ENCODE measurements at places on chromosomes 11 and 22.

DNA sequence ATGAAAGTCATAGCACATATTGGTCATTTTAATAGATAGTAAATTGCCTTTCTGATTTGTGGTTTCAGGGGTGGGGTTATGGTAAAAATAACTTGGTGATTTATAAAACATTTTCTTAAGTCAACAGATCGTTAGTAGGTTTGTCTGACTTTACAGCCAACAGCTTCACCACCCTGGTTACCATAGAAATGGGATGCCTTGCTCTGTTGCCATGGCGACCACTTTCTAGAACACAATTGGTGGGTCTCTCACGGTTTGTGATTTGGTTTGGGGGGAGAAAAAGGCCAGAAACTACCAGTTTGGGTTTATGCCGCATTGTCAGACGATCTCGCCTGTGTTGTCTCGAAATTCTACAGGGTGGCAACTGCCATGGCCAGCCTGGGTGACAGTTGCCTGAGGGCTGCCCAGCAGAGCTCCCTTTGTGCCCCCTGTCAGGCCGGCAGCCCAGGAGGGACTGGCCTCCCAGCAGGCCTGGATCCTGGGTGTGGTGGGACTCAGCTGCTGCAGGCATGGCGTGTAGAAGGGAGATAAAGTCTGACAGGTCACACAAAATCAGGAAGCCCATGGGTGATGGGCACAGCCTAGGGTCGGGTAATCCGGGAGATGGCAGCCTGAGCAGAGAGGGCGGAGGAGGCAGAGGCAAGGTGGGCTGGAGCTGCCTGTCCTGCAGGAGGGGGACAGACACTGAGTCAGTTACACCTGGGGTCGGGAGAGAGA lies 30.9 kb downstream of the KCNC1 start:
- DNase-seq: no peak

DNA sequence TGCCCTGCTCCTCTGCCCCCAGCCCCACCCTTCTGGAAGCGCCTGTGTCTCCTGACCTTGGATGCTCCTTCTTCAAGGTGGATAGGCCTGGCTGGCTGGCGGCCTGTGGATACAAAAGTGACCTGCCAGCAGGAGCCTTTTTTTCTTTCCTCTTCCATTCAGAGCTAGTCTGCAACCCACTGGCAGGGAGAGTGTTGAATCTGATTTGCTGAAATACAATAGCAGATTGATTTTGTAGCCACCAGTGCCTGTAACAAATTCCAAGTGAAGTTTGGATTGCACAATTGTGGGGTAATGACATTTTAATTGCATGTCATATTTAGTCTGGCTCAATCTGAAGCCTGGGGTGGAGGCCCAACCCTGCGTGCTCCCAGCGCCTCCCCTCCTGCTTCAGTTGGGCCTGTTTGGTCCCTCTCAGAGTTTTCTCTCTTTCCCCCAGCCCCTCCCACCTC lies 97.2 kb downstream of the GRIK4 start:
- DNase-seq: peak; percentile 35

DNA sequence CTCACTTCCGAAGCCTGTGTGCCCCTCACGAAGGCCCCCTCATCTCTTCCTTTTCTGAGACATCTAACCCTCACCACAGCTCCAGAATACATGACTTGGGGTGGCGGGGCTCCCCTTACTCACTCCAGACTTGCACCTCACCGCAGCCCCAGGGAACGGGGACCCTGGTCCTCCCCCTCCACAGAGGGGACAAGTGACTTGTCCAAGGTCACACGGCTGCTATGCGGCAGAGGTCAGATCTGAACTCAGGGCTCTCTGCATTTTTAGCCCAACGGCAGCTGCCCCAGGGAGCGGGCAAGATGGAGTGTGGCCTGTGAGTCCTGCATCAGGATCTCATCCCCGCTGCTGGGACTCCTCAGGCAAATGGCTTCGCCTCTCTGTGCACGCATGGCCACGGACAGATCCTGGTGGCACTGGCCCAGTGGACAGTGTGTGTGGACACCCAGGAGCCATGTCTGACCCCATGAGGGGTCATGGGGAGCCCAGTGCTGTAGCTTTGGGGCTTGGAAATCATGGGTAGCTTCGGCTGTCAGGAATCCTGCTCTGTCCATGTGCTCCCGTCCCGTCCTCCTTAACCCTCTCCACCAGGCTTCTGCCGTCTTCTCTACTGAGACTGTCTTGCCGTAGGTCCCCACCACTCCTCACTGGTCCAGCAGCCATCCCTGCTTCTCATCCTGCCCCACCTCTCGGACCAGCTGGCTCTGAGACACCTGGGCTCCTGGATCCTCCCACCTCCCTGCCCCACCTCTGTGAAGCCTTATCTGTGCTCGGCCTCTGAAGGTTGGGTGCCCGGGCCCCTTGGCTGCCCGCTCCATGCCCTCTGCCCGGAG lies 48.0 kb upstream of the CARS1 start:
- DNase-seq: no peak

DNA sequence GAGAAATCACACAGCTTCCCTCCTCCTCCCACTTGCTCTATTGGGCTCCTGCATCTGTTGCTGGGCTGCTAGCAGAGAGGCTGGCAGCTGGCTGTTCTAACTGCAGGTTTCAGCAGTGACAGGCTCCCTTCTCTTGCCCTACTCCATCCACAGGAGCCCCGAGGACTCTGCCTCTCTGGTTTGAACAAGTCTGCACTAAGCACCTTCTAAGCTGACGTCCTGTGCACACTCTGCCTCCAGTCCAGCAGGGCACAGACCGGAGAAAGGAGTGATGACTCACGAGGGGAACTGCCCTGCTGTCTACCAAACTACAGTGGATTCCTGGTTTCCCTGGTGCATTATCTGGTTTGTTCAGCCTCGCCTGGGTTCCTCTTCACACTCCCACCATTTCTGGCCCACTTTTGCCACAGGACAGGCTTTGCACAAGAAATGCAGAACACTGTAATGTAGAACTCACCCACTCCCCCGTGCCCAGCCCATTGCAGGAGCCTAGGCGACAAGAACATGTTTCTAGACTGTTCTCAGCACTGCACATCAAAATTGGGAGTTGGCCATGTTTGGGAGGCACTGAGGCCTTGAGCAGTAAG lies 26.0 kb downstream of the IL10RA start:
- no peak for DNase-seq

GRCh38 chr11:69954756-69955155 lies 123.4 kb upstream of the ANO1 start:
- no peak for DNase-seq

DNA sequence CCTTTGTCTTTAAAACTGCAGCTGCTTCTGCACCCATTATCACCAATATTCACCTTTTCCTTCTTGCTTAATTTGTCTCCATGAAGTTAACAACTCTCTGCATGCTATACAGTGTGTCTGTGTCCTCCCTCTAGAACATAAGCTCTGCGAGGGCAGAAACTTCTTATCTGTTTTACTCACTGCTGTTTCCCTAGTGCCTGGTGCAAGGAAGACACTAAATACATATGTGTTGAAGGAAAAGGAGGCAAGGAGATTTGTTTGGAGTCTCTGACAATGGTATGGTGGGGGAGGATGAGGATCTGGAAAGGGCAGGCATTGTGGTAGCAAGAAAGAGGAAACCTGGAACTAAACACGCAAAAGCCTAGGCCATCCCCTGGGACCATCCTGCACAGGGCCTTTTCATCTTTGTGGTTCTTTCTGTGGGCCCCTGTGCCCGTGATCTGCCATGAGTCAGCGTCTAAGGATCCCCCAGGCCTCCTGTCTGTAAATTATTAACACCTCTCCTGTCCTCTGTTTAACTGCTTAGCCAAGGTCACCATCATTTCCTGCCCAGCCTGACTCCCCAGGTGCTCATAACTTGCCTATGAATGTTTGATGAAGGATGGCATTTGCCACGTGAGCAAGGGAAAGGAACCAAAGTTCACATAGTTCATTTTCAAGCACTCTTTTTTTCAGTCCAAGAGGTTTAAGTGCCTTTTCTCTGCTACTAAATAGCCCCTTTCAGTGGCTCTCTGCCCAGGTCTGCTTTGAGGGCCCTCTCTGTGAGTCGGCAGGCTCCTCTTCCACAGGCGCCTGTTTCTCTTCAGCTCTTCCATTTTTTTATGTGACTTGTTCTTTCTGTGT lies 131.1 kb downstream of the RASSF10 start:
- no peak for DNase-seq

- DNase-seq: no peak
Observed at GRCh38 chr11:96054870-96055705, 131.2 kb upstream of the MTMR2 start.

DNA sequence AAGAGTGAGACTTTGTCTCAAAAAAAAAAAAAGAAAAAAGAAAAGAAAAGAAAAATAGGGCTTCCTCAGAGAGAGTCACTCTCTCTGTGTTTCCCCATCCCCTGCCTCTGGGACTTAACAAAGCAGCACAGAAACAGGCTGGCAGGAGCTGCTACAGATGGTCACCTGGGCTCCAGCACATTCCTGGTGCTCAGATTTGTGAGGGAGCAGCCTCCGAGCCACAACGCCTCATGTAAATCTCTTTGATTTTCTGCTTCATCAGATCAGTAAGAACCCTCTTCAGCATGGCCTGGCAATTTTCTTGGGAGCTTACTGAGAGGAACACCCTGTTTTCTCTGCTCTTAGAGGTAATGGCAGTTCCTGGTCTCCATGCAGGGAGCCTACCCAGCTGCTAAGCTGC lies 15.2 kb upstream of the LDHA start:
- DNase-seq: no peak

Data from AG08396 (cell line).